ENCODE measurements at places on chromosomes 16 and 17.

GRCh38 chr16:4859900-4860255 lies 12.6 kb downstream of the UBN1 start:
- no peak for DNase-seq

DNA sequence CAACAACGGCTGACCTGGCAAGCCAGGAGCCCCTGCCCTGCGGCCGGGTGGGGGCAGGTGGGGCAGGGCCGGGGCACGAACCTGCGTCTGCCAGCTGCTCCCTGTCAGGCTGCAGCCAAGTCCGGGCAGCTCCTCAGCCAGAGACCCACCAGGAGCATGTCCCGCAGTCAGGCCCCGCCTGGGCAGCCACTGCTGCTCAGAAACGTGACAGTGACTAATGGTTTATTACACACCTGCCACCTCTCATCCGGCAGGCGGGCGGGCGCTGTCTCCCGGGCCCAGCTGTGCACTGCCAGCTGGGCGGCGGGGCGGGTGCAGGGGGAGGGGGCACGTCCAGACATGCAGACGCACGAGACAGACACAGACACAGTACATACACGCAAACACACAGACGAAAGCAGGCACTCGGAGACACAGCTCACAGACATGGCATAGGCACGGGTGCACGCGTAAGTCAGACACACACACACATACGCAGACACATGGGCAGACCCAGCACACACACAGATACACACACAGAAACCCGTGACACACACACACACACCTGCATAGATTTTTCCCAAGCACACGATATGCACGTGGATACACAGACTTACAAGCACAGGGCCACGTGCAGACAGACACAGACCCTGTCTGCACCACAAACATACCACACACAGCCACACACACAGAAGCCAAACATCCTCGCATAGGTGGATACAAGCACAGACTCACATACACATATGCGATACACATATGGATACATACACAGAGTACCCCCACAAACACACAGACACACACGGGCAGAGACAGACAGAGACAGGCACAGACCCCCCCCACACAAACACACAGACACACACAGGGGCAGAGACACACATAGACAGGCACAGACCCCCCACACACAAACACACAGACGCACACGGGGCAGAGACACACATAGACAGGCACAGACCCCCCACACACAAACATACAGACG lies 248.3 kb upstream of the CIBAR2 start:
- peak; percentile 7 for DNase-seq

DNA sequence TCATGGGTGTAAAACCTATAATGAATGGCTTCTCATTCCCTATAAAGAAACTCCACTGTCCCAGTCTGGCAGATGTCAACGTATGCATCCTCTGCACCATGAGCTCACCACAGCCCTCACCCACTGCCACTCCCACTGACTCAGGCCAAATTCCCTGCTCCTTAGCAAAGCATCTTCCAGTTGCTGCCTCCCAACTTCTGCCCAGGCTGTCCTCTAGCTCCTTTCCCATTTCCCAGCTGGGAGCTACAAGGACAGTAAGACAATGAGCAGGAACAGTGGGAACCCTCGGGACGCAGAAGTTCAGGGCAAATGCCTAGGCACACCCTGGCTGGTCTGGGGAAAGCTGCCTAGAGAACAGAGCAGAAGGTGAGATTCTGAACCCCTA lies 9.1 kb upstream of the THAP11 start:
- DNase-seq = no peak

- no peak for DNase-seq
These were observed 67.2 kb downstream of the USP22 start for GRCh38 chr17:20975566-20975965.

- DNase-seq = no peak
These were observed 52.3 kb downstream of the TOX3 start for GRCh38 chr16:52494621-52495020.

- no peak for DNase-seq
These were observed 126.6 kb downstream of the SOCS1 start for GRCh38 chr16:11129378-11129781.

DNA sequence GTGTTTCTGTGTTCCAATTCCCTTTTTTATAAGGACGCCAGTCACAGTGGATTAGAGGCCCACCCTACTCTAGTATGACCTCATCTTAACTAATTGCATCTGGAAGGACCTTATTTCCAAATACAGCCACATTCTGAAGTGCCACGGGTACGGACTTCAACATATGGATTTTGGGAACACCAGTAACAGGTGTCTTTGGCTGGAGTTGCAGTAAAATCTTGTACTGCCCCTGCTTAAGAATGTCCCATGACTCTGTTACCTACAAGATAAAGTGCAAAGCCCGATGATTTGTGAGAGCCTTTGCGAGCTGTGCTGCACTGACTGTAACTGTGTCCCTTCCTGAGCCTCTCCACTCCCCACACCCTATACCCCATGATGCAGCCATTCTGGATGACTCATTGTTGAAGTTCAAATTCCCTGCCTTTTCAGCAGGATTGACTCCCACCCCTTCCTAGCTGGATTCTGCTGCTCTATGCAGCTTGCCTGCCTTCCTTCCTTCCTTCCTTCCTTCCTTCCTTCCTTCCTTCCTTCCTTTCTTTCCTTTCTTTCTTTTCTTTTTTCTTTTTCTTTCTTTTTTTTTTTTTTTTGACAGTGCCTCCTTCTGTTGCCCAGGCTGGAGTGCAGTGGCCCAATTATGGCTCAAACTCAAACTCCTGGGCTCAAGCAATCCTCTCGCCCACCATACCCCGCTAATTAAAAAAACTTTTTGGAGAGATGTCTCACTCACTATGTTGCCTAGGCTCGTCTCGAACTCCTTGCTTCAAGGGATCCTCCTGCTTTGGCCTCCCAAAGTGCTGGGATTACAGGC lies 2.1 kb downstream of the HCRT start:
- DNase-seq = no peak

DNA sequence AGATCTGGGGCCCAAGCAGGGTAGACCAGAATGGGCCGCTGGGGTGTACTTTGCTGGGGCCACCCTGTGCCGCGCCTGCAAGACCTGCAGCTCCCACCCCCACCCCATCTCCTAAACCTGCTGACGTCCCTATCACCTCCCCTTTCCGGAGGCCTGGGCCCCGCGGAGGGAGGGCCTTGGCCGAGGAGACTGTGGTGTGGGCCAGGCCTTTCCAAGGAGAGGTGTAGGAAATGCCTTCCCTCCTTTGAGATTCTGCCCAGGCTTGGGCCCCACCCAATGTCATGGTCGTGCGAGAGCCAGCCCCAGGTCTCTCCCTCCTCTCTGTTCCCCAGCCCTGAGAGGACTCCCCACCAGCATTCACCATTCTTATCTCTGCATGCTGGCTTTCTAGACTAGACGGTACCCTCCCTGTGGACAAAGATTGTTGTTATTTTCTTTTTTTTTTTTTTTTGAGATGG lies 3.9 kb upstream of the WFIKKN2 start:
- no peak for DNase-seq

GRCh38 chr16:75273054-75273925 lies 21.9 kb upstream of the BCAR1 start:
- no peak for DNase-seq

DNA sequence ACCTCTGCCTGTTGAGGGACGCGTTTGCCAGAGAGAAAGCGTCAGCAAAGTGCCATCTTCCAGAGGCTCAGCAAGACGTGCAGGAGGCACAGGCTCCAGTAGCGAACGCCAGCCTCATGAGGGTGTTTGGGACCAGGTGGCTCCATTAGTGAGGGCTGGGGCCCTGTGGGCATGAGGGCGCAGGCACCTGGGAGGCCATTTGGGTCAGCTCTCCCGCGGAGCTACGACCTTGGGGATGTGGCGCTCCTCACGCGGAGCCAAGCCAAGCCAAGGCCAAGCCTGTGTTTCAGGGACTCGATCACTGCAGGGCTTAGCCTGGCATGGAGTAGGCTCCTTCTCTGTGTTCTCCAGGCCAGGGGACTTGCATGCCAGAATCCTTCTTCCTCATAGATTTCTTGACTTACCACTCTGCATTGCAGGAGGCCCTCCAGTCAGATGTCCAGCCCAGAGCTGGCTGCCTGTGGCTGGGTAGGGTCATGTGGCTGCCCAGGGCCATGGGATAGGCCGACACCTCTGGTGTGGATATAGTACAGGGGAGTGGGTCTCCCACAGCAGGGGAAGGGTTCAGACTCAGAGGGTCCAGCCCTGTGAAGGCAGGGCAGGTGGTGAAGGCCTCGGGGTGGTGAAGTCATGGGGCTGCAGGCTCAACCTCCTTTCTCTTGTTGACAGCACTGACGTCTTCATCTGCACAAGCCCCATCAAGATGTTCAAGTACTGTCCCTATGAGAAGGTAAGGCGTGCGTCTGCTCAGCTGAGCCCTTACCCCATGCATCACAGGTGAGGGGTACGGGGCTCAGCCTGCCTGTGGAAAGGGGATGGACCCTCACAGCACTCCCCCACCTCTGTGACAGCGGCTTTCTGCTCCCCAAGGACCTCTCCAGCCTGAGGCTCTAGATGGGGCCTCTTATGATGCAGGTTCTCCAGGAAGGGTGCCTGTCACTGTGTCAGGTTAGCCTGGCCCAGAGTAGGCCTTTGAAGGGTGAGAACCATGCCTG lies 19.6 kb downstream of the NT5M start:
- DNase-seq = peak; percentile 8

DNA sequence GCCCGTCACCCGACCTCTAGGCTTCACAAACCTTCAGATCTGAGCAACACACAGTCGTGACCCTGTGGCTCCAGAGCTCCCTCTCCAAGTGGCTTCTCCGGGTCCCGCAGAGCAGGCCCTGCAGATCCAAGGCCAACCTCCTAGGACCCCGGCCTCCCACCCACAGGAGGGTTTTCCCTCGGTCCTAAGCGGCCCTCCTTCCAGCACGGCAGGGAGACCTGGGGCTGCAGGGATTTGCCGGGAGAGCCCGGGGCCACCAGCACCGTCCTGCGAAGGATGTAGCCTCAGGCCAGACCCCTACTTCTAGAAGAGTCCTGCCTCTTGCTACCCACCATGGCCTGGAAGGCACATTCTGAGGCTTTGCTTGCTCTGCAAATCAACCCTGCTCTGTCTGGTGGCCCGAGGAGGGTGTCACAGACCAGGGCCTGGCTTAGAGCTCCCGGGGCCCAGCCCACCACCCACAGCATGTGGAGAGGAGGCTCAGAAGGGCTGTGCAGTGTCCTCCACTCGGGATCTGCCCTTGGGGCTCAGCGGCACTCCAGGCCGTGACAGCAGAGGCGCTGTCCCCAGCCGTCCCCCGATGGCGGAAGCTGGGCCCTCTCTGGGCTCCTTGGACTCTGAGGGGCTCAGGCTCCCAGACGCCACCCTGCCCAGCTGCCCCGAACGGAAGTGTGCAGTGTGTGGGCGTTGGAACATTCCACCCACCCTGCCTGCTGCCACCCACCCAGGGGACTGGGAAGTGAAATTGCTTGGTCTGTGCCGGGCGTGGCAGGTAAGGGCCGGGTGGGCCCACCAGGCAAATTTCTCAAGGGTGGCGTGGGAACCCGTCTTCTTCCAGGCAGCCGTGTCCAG lies 28.8 kb upstream of the ACSF3 start:
- no peak for DNase-seq

- DNase-seq = no peak
These were observed 171.8 kb upstream of the WSCD1 start for GRCh38 chr17:5898406-5898805.

GRCh38 chr17:45394091-45394490 lies 38.6 kb downstream of the ARHGAP27 start:
- no peak for DNase-seq

DNA sequence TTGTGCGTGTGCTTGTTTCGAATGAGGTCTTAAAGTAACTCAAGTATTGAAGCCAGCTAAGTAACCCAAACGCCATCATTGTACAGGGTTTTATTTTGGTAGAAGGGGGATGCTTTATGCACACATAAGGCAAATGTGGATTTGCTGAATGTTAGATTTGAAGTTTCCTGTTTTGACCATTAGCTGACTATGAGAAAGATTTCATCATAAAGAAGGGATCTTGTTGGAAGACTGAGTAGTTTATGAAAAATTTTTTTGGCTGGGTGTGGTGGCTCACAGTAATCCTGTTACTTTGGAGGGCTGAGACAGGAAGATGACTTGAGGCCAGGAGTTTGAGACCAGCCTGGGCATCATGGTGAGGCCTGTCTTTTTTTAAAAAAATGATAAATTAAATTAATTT lies 10.0 kb upstream of the ZFP3 start:
- no peak for DNase-seq

- DNase-seq = no peak
These were observed 17.3 kb downstream of the CDR2 start for GRCh38 chr16:22356930-22357634.

DNA sequence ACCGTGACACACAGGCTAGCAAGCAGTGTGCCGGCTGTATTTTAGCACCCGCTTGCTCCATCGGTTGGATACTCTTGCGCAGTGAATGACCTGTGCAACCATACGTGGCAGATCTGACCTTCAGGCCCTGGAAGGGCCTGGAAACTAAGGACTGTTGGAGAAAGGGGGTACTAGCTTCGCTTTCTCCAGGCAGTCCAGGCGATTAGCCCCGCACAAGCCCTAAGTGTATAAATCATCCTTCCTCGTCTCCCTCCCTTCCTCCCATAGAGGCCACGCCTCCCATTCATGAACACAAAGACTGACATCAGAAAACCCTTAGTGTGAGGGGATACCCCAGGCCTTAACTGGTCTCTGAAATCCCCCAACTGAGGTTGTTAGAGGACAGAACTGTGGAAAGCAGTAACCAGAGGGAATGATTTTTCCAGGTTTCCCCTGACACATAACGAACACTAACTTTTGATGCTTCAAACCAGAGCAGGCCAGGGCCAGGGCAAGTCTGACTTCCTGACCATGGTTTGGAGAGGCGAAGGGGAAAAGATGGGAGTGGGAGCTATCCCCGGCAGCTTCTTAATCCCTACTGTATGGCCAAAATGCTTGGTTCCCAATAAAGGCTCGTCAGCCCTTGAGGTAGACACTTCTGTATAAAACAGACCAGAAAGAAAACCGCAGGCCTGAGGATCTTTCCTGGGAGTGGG lies 1.4 kb upstream of the DYNLL2 start:
- no peak for DNase-seq

DNA sequence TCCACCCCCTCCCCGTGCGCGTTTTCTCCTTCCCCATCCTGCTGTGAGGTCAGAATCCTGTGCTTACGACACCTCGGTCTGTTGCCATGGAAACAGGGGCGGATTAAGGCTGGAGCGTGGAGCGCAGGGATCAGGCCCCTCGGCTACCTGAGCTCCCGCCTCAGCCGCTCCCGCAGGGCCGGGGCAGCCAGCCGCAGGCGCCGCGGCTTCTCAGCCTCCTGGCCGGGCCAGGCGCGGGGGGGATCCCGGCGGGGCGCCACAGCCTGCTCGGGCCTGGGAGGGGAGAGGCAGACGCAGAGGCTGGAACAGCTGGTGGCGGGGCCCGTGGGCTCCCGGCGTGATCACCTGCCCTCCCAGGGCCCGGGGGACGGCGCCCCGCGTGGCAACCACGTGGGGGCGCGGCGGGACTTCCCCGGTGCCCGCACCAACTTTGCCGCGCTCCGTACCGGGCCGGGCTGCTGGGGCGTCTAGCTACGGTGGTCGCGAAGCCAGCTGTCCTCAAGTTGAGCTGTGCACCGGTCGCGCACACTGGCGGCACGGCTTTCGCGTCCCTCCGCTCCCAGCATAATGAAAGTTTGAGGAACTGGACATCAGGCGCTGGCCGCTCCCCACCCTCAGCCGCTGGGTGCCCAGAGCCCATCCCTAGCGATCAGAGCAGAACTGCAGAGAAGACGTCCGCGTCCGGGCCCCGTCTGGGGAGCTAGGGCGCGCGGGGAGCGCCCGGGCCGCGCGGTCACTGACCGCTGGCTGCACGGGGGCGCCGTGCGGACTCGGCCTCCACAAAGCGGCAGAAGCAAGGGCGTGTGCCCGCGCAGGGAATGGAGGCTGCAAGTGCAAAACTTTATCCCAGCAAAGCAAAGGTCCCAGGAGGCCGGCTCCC lies 1.2 kb downstream of the RTN4RL1 start:
- DNase-seq = peak; percentile 18

GRCh38 chr16:27779641-27780164 lies 229.8 kb downstream of the KATNIP start:
- DNase-seq = no peak
